ENCODE measurements at places on chromosomes 16 and 17. TPM values are rescaled to one million over a fixed set of nuclear protein-coding genes. Genes with fewer than 3 reads are reported as not detected.

CES5A gene
- total RNA-seq = not detected

CCL4L2 gene
- total RNA-seq = 6.4 TPM

CDH8 gene
- total RNA-seq = not detected

KRTAP17-1 gene
- total RNA-seq = not detected

MC1R gene
- 2.0 TPM for total RNA-seq

CLEC3A gene
- not detected for total RNA-seq

GRCh38 chr16:84096447-84097005 is 20.2 kb downstream of the MBTPS1 start:
- no peak overlapping the region for H3K27ac ChIP-seq
- no peaks in the 10 kb centered on the region for H3K27me3 ChIP-seq

DNA sequence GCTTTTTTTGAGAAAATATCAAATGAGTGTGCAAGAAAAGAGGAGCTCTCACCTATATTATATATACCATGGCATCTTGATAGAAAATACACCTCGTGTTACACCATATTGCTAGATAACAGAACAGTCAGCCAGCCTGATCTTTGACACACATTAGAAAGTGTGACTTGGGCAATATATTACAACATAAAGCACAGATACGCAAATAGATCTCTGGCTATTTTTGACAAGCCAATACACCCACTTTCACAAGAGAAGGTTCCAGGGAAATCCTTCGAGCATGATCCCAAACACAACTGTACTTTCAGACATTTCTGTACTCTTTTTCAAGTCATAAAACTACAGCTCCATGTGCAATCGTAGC is 9.4 kb downstream of the GGA2 start:
- DNase-seq = no peak
- peaks cover 12% of the 10 kb centered on the region for H3K36me3 ChIP-seq
- no peaks in the 10 kb centered on the region for H3K27me3 ChIP-seq
- H3K4me1 ChIP-seq = peaks cover 59% of the 10 kb centered on the region

GRCh38 chr17:55005520-55005919 is 37.0 kb downstream of the STXBP4 start:
- no peak overlapping the region for H3K4me3 ChIP-seq
- no peak overlapping the region for H3K27ac ChIP-seq
- H3K4me1 ChIP-seq = no peaks in the 10 kb centered on the region
- no peak for DNase-seq
- H3K27me3 ChIP-seq = no peaks in the 10 kb centered on the region
- H3K36me3 ChIP-seq = peaks cover 3% of the 10 kb centered on the region

GRCh38 chr17:41511116-41511515 is 5.7 kb upstream of the KRT13 start:
- no peak overlapping the region for H3K27ac ChIP-seq
- H3K36me3 ChIP-seq = no peaks in the 10 kb centered on the region
- H3K27me3 ChIP-seq = no peaks in the 10 kb centered on the region
- no peak for DNase-seq

GRCh38 chr17:77163001-77163400 is 22.2 kb downstream of the SEC14L1 start:
- H3K36me3 ChIP-seq = peaks cover 20% of the 10 kb centered on the region
- peak overlapping the region; percentile 11 for H3K27ac ChIP-seq
- no peak for DNase-seq
- H3K4me3 ChIP-seq = no peak overlapping the region

GRCh38 chr17:40951011-40951622 is 13.7 kb upstream of the KRT23 start:
- H3K36me3 ChIP-seq = no peaks in the 10 kb centered on the region
- no peaks in the 10 kb centered on the region for H3K4me1 ChIP-seq
- DNase-seq = no peak
- H3K27me3 ChIP-seq = peaks cover 41% of the 10 kb centered on the region

GRCh38 chr16:49281480-49281842 is at the start of gene CBLN1:
Gene CBLN1 (minus strand): TSS chr16:49281838. CDS start chr16:49281465, 373 bp downstream.
- H3K27me3 ChIP-seq = peaks cover 60% of the 10 kb centered on the region
- no peak for DNase-seq
- peak within 1 kb of the TSS; percentile 56 for H3K4me3 ChIP-seq
- H3K4me1 ChIP-seq = peaks cover 11% of the 10 kb centered on the region
- no peak within 1 kb of the TSS for H3K27ac ChIP-seq
- H3K36me3 ChIP-seq = no peaks in the 10 kb centered on the region

GRCh38 chr17:69325518-69326376 is 1.2 kb downstream of the ABCA5 start:
- peak overlapping the region; percentile 78 for H3K27ac ChIP-seq
- no peak for DNase-seq
- H3K27me3 ChIP-seq = no peaks in the 10 kb centered on the region
- H3K4me3 ChIP-seq = peak overlapping the region; percentile 95

- H3K36me3 ChIP-seq = peaks cover 3% of the 10 kb centered on the region
- no peaks in the 10 kb centered on the region for H3K4me1 ChIP-seq
Observed at GRCh38 chr16:19771040-19771439, 53.0 kb downstream of the IQCK start.

DNA sequence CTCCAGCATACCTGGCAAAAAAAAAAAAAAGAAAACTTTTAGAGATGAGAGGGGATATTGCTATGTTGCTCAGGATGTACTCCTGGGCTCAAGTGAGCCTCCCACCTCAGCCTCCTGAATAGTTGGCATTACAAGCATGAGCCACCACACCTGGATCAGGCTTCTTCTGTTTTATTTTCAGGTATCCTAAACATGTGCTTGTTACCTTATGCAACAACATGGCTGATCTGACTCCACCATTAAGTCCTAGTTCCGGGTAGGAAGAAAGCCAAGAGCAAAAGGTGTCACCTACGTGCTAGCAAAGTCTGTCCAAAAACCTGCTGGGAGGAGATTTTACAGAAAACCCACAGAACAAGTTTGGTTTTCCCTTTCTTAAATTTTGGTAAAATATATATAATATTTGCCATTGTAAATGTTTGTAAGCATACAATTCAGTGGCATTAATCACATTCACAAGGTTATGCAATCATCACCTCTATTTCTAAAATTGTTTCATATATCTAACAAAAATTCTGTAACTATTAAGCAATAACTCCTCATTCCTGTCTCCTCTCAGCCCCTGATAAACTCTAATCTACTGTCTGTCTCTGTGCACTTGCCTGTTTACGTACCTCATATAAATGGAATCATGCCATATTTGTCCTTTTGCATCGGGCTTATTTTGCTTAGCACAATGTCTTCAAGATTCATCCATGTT is 9.1 kb upstream of the CACNG3 start:
- H3K27ac ChIP-seq = no peak overlapping the region
- DNase-seq = no peak
- H3K4me1 ChIP-seq = no peaks in the 10 kb centered on the region
- H3K36me3 ChIP-seq = no peaks in the 10 kb centered on the region

- H3K4me1 ChIP-seq = peaks cover 10% of the 10 kb centered on the region
- no peaks in the 10 kb centered on the region for H3K27me3 ChIP-seq
- DNase-seq = no peak
- peaks cover 7% of the 10 kb centered on the region for H3K36me3 ChIP-seq
- no peak overlapping the region for H3K27ac ChIP-seq
- H3K4me3 ChIP-seq = no peak overlapping the region
Observed at GRCh38 chr17:47816111-47816735, 5.4 kb downstream of the OSBPL7 start.

GRCh38 chr17:39971076-39971603 is 8.3 kb downstream of the GSDMA start:
- H3K4me1 ChIP-seq = peaks cover 3% of the 10 kb centered on the region
- DNase-seq = no peak
- no peak overlapping the region for H3K27ac ChIP-seq
- H3K4me3 ChIP-seq = no peak overlapping the region
- no peaks in the 10 kb centered on the region for H3K36me3 ChIP-seq
- peaks cover 18% of the 10 kb centered on the region for H3K27me3 ChIP-seq

GRCh38 chr17:26775219-26775822 is 518.6 kb upstream of the WSB1 start:
- peaks cover 4% of the 10 kb centered on the region for H3K36me3 ChIP-seq
- no peaks in the 10 kb centered on the region for H3K4me1 ChIP-seq
- H3K27me3 ChIP-seq = peaks cover 4% of the 10 kb centered on the region
- H3K27ac ChIP-seq = no peak overlapping the region

GRCh38 chr16:3304370-3304769 is 860 bp downstream of the TIGD7 start:
- H3K36me3 ChIP-seq = peaks cover 75% of the 10 kb centered on the region
- peaks cover 15% of the 10 kb centered on the region for H3K4me1 ChIP-seq
- DNase-seq = no peak
- peak overlapping the region; percentile 84 for H3K27ac ChIP-seq

GRCh38 chr16:72860726-72861562 is 187.0 kb downstream of the ZFHX3 start:
- H3K4me1 ChIP-seq = no peaks in the 10 kb centered on the region
- no peak for DNase-seq
- no peak overlapping the region for H3K4me3 ChIP-seq
- H3K27me3 ChIP-seq = peaks cover 4% of the 10 kb centered on the region
- no peaks in the 10 kb centered on the region for H3K36me3 ChIP-seq
- no peak overlapping the region for H3K27ac ChIP-seq

DNA sequence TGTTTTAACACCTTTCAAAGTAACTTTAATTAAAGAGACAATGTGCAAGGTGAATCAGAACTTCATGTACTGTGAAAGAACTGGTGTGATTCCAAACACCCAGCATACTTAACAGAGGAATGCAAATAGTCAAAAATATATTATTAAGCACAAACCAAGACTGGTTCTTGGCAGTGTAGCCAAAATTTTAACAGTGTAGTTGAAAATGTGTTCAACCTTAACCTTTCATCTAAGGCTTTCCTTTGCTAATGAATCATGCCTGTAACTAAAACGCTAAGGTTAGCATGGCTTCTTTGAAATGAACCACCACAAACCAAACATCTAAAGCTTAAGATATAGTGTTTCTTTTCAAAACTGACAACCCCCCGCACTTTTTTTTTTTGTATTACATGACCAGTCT is 146.3 kb upstream of the AXIN2 start:
- H3K4me3 ChIP-seq = no peak overlapping the region
- H3K4me1 ChIP-seq = peaks cover 9% of the 10 kb centered on the region
- H3K27me3 ChIP-seq = no peaks in the 10 kb centered on the region
- DNase-seq = no peak

GRCh38 chr17:80970044-80970761 is 21.4 kb upstream of the CHMP6 start:
- no peak overlapping the region for H3K27ac ChIP-seq
- peak; percentile 76 for DNase-seq
- H3K4me1 ChIP-seq = peaks cover 5% of the 10 kb centered on the region
- H3K27me3 ChIP-seq = peaks cover 4% of the 10 kb centered on the region

DNA sequence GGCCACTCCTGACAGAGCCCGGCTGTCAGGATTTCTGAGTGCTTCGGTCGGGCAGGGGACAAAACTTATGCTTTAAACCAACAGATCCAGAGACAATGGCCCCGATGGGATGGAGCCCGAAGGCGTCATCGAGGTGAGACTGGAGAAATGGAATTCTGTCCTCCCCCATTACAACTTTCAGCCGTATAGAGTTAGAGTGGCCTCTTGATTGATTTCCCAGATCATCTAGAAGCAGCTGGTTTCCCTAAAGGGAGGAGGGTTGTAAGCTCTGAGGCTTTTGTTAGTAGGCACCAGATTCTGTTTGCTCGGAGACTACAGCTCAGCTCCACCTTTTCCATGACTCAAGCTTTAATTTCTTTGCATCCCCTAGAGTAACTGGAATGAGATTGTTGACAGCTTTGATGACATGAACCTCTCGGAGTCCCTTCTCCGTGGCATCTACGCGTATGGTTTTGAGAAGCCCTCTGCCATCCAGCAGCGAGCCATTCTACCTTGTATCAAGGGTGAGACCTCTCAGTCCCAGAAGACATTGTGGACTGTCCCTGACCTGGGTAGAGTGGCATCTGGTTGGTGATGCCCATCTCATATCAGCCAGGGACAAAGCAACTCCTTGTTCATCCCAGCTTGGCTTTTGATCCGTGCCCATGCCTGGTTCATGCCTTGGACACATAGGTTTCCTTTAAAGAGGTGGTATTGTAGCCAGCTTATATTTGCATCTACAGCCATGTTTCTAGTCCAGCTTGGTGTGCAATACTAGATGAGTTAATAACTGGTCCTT is 5.1 kb upstream of the CD68 start:
- no peaks in the 10 kb centered on the region for H3K27me3 ChIP-seq
- peak overlapping the region; percentile 94 for H3K4me3 ChIP-seq
- DNase-seq = no peak
- H3K27ac ChIP-seq = peak overlapping the region; percentile 99
- peaks cover 65% of the 10 kb centered on the region for H3K4me1 ChIP-seq

- H3K27ac ChIP-seq = no peak overlapping the region
- no peak overlapping the region for H3K4me3 ChIP-seq
- no peaks in the 10 kb centered on the region for H3K36me3 ChIP-seq
- no peaks in the 10 kb centered on the region for H3K4me1 ChIP-seq
- no peak for DNase-seq
Observed at GRCh38 chr16:88367560-88367959, 15.2 kb upstream of the ZNF469 start.

GRCh38 chr16:47079860-47080259 is 63.9 kb downstream of the NETO2 start:
- H3K27ac ChIP-seq = no peak overlapping the region
- no peak for DNase-seq

GRCh38 chr16:26710450-26710849 is 356.3 kb upstream of the C16orf82 start:
- H3K27me3 ChIP-seq = peaks cover 5% of the 10 kb centered on the region
- H3K4me1 ChIP-seq = no peaks in the 10 kb centered on the region
- no peaks in the 10 kb centered on the region for H3K36me3 ChIP-seq
- no peak for DNase-seq

DNA sequence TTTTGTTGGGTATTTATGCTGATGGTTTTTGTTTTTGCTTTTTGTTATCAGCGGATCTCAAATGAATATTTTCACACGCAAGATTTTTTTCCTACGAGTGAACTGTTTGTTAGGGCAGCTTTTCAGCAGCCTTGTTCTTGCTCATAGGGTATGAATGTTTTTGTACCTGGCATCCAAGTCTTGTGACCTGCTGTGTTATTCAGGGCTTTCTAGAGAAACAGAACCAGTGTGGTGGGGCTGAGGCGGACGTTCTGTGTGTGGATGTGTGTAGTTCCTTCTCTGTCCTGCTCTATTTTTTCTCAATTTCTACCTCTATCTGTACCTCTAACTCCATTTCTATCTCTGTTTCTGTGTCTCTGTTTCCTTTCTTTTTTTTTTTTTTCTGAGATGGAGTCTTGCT is 78.3 kb downstream of the SNX29 start:
- DNase-seq = no peak
- H3K36me3 ChIP-seq = peaks cover 7% of the 10 kb centered on the region
- H3K4me1 ChIP-seq = peaks cover 12% of the 10 kb centered on the region

DNA sequence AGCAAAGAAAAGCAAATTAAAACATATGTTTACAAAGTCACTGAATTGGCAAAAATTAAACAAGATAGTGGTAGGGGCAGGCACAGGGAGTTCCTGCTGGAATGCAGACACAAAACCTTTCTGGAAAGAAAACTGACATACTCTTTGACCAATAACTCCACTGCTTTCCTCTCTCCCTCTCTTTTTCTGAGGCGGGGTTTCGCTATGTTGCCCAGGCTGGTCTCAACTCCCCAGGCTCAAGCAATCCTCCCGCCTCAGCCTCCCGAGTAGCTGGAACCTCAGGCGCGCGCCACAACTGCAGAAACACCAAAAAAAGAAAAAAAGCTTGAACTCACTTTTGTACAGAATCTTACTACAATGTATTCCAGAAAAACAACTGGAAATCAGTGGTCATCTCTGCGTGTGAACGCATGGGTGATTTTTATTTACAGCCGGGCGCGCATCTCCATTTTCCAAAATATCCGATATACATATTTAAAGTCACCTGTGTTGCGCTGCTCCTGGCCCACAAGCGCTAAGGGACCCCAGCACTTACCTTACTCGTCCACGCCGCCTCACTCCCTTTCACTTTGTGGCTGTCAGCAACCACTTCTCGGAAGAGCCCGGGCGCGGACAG is 480 bp downstream of the TXNL4B start:
- H3K36me3 ChIP-seq = peaks cover 42% of the 10 kb centered on the region
- DNase-seq = peak; percentile 25
- no peaks in the 10 kb centered on the region for H3K27me3 ChIP-seq
- H3K27ac ChIP-seq = peak overlapping the region; percentile 92
